ENCODE measurements at places on chromosomes 12 and 14. TPM values are rescaled to one million over a fixed set of nuclear protein-coding genes. Genes with fewer than 3 reads are reported as not detected.

- no peak for DNase-seq
Observed at GRCh38 chr12:116538076-116538591, 21.0 kb upstream of the MAP1LC3B2 start.

DNA sequence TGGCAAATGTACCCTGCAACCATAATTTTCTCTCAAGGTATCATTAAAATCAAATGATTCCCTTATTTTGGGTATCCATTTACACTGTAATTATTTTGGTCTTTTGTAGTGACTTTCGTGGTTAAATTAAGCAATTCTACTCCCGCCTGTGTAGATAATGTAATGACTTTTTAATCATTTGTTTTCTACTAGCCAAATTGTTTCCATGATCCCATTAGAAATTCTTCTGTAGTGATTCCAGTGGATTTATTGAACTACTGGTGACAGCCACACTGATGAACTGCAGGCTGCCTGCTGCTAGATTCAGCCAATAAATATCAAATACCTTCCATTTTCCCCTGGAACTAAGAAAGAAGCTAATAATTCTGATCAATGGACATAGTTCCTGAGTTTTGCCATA is 96.0 kb downstream of the WIF1 start:
- no peak for DNase-seq

DNA sequence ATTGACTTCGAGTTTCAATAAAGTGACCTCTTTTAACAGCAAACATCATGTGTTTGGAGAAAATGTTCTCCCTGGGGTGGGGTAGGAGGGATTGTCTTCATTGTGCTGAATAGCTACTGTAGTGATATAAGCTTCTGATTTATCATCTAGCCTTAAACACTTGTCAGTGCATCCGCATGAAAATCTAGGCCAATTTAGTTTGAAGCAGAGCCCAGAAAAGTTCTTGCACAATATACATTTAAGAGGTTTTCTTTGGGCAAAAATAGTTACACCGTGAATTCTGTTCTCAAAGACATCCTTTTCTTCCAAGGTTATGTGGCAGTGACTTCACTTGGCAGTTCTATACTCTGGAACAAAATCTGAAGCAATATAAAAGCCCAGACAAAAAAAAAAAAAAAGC is 136.0 kb upstream of the IFNG-AS1 start:
- DNase-seq: no peak

DNA sequence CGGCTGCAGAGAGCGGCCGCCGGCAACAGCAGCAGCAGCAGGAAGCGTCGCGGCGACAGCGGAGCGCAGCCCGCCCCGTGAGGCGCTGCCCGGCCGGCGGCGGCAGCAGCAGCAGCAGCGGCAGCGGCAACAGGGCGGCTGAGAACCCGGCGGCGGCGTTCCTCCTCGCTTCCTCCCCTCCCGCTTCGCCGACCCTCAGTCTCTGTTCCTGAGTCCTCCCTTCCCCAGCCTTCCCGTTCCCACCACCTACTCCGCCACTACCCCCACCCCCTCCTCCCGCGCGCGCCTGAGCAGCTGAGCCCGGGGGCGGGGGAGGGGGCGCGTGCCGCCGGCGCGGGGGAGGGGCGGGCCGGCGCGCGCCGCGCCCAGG is 310 bp downstream of the BICDL1 start:
- no peak for DNase-seq

DNA sequence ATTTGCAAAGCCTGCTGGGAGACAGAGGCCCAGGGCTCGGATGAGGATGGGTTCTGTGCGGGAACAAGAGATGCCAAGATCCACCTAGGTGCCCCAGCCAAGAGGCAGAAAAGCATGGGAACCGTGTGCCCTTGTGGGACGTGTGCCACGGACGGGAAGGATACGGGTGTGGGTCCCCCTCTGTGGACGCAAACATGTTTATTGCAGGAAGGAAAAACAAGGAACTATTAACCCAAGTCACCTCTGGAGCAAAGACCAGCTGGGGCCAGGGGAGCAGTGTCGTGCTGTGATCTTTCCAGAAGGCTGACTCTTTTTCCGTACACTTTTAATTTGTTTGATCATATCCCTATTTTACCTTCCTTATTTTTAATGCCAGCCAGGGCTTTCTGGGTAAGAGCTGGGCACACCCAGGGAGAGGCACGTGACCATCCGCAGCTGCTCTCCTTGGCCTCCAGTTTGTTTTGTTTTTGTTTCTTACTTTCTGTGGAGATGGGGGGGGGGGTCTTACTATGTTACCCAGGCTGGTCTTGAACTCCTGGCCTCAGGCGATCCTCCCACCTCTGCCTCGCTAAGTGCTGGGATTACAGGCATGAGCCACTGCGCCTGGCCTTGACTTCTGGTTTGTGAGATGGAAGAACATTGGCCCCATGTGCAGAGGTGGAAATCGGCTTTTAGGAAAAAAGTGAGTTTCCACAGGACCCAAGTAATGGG is 20.7 kb downstream of the SCARB1 start:
- no peak for DNase-seq

DNA sequence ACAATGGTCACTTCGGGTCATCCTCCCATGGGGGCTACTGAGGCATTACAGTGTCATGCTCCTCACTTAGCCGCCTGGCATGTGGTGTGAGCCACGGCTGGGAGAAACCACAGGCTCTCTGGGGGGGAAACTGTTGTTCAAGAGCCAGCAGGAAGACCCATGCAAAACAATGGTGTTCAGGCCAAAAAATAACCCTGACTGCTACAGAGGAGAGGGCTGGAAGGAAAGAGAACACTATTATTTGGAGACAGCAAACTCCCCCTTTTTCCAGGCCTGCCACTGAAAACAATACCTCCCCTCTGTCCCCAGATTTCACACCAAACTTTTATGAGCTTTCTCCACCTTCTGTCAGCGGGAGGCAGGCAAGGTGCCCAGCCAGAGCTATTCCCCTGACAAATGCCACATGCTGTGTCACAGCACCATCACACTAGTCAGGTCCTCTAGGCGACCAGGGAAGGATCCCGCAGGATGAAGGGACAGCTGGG is 83.7 kb downstream of the CHGA start:
- DNase-seq: no peak

DNA sequence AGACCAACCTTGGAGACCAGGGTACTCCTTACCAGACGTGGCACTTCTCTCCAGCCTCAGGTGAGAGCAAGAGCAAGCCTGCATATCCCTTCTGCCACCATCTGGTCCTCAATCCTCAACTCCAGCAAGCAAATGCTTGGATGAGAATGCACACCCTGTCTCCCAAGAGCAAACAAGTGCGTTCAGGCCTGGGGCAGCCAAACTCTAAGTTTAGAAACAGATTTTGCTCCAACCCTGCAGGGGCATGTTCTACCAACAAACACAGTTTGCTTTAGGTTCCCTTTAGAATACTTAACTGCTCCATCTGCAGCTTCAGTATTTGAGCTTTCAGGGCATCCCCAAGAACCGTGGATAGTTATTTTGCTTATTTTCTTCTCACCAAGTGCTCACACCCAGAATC is 55.9 kb upstream of the FICD start:
- DNase-seq: no peak

DNA sequence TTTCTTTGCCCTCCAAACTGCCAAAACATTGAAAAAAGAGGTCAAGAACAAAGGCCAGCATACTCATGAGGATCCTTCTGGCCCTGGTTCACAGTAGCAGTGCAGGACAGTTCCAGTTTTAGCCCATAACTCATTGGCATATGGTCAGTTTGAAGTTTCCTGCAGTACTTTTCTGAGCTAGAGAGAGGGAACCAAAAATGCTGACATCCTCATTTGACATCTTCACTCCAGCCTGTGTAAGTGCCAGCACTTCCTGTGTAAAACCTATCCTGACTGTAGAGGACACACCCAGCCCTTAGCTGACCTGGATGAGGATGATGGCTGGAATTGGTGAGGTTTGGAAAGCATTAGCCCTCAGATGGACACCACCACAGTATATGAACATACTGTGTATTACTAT is 84.1 kb downstream of the FGD4 start:
- DNase-seq: no peak

DNA sequence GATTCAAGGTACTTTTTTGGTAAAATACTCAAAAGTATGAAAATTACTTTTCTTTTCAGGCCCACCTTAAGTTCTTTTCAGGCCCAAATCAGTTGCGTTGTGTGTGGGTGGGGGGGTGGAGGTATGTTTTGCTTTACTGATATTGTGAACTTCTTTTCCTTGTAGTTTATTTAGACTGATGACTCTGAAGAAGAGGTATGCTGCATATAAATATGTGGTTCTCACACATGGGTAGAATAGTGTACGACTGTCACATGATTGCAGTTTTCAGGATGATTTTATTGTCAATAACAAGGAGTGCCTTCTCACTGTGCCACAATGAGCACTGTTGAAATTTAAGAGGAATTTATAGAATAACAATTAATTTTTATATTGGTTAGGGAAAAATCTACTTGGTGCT is 166.6 kb upstream of the ATP2B1 start:
- no peak for DNase-seq

DNA sequence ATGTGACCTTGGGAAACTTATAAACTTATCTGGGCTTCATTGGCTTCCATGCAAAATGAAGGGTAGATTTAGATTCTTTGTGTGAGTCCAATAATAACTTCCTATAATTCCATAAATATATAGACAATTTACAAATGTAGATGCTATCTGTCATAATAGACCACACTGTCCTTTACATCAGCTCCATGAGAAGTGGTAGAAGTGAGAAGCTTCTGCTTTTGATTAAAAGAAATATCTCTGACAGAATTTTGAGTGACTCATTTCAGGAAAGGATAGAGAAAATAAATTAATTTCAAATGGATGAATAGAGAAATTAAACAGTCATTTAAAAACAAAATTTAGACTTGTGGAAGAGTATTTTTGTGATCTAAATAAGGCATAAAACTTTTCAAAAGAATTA is 329.7 kb upstream of the ATP2B1 start:
- no peak for DNase-seq

GRCh38 chr14:87838931-87839330 is 154.1 kb downstream of the GALC start:
- no peak for DNase-seq

- DNase-seq: no peak
Observed at GRCh38 chr14:92244805-92245204, 78.2 kb upstream of the SLC24A4 start.

DNA sequence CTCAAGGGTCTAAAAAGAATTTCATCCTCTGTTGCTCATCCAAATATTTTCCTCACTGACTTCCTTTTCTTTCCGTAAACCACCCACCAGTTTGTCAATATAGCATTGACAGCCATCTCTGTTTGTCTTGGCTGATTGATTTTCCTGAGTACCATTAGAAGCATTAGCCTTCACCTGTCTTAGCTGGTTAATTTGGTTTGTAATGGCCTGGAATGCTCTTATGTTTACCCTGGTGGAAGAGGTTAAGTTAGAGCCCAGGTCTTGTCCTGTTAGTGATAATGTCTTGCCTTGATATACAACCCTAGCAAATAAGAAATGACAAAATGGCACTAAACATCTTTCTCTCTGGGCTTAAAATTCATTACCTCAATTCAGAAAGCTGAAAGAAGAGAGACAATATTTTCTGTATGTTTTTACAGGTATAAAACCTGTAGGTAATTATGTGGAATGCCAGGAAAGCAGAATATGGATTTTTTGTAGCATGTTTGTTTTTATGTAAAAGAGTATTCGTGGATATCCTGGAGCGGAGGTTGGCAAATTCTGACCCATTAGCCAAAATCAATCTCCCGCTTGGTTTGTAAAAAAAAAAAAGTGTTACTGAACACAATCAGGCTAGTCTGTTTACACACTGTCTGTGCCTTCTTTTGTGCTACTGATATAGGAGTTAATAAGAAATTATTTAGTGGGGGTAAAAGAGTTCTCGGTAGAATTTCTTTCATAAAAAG is 224.4 kb upstream of the DAAM1 start:
- DNase-seq: no peak

GRCh38 chr12:24396224-24396623 is 446.8 kb upstream of the SOX5 start:
- no peak for DNase-seq

DNA sequence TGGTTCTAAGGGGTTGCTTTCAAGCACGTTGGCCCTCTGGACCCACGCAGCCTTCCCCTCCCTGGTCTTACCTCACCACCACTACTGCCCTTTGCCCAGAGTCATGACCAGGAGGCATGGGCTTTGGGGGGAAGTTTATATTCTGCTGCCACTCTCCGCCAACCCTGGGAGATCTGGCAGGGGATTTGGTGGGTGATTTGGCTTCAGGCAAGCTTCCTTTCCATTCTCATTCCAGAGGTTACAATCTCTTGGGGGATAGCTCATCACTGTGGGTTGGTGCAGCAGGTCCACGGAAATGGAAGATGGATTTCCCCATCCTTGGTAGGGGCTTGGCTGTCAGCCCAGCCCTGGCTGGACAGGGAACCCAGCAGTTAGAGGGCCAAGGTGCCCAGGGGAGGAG is 6.3 kb downstream of the PAH start:
- DNase-seq: no peak

GRCh38 chr12:91902860-91903683 is 242.6 kb downstream of the BTG1 start:
- no peak for DNase-seq

DNA sequence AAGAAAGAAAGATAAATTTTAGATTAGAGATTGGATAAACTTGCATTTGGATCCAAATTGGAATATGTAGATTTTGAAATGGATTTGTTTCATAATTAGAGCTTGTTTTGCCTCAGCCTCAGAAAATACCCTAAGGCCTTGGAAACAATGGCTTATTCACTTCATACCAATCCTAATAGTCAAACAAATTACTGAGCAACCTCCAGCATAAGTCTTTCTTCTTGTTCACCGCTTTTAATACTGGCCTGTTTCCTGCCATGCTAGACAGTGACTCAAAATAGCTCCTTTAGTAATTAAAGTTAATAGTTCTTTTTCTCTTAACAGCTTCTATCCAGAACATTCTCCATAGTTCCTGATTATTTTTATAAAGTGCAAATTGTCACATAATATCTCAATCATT is 110.9 kb upstream of the DNM1L start:
- DNase-seq: no peak

DNA sequence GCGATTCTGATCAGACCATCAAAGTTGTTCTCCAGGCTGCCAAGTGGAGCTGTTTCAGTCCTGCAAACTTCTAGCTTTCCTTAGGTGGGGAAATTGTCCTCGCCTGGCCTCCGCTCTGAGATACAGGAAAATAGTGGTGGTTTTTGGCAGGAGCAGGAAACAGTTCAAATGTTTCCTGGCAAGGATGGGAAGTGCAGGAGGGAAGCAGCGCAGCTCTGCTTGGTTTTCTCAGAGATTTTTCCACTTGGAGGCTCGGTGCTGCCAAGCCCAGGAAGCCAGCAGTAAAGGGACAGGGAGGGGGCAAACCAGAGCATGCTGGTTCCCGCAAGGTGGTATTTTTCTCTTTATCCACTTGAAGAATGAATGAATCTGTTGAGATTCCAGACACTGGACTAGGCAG is 17.0 kb downstream of the TMEM63C start:
- no peak for DNase-seq

The COQ10A gene
- total RNA-seq: 8.6 TPM

The RNASE3 gene
- not detected for total RNA-seq

The KRT75 gene
- total RNA-seq: 0.08 TPM

The AJUBA gene
- total RNA-seq: 52.0 TPM

The ANO4 gene
- not detected for total RNA-seq

The PRH2 gene
- not detected for total RNA-seq

The SLC22A17 gene
- total RNA-seq: not detected

The NYNRIN gene
- total RNA-seq: 21.3 TPM

The CCDC177 gene
- total RNA-seq: not detected

The ZC2HC1C gene
- total RNA-seq: 4.1 TPM

The ATN1 gene
- total RNA-seq: 22.0 TPM

The CD163L1 gene
- 0.70 TPM for total RNA-seq

Data from HT-29 (cell line).